ENCODE measurements at places on chromosomes 5 and 9.

DNA sequence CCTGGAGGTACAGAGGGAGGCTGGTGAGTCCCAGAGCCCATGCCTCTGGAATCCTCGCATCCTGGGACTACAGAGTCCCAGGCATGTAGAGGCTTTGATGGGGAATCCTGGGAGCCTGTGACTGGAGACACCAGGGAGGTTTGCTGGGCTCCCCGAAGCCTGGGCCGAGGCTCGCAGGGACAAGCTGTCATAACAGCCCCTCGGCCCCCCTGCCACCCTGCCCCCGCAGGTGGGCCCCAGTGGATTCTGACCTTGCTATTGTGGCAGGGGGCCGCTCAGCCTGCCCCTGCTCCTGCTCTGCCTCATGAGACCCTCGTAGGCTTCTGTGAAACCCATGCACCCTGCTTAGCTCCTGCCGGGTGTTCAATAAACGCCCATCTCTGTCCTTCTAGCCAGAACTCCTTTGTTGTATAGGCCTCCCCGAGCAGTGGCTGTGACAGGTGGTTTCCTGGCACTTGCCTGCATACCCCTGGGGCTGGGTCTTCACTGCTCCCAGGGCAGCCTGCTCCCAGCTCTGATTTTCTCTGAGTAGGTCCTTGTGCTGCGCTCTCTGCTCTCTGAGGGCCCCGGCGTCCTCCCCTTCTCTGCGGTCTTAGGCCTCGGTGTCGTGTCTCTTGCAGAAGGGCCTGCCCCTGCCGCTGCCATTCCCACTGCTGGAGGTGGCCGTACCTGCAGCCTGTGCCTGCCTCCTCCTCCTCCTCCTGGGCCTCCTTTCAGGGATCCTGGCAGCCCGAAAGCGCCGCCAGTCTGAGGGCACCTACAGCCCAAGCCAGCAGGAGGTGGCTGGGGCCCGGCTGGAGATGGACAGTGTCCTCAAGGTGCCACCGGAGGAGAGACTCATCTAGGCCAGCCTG lies 20.4 kb downstream of the CRB2 start:
- no peak for DNase-seq

DNA sequence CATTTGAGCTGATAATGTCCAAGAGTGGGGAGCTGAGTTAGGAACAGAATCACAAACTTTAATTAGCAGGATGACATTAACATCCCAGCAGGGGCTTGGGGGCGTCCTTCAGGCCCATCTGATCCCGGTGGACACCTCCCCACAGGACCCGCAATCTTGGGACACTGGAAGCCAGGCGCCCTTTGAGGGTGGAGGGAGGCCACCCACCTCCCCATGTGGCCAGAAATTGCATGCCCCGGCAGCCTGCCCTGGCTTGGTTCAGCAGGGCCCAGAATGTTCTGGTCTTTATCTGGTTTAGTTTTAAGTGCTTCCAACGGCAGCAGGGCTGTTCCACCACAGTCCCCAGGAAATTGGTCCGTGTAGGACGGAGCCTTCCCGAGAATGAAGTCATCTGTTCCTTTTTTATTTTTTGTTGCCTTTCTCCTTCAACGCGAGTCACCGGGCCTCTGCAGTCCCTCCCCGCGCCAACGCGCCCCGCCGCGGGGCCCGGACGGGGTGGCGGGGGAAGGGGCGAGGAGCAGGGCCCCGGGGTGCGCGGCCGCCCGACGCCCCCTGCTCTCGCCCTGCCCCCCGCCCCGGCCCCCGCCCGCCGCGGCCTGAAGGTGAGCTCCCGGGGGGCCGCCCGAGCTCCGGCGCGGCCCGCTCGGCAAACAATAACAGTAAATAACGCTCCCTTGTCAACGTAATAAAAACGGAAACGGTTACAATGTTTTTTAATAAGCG lies 207.9 kb downstream of the C9orf50 start:
- peak; percentile 62 for DNase-seq

- DNase-seq: no peak
Measured at GRCh38 chr9:133354766-133355165, 1.5 kb downstream of the SURF1 start.

GRCh38 chr5:171965745-171966144 lies 40.7 kb downstream of the FBXW11 start:
- no peak for DNase-seq

DNA sequence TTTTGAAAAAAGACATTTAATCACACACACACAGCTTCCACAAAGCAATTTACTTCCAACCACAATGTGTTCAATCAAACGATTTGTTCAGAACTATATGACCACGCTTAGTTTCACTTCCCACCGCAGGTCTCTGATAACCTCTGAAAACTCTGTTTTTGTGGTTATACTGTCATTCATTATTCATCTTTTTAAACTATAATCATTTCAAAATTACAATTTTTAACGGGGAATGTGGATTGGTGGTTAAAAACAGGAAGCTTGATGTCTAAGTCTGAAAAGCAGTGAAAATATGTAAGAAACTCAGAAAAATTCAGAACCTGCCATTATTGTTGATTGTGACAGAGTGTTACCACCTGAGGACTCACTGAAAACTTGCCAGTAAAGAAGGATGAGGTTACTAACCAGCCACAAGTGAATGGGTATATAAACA lies 12.7 kb upstream of the TMEM174 start:
- DNase-seq: peak; percentile 80

DNA sequence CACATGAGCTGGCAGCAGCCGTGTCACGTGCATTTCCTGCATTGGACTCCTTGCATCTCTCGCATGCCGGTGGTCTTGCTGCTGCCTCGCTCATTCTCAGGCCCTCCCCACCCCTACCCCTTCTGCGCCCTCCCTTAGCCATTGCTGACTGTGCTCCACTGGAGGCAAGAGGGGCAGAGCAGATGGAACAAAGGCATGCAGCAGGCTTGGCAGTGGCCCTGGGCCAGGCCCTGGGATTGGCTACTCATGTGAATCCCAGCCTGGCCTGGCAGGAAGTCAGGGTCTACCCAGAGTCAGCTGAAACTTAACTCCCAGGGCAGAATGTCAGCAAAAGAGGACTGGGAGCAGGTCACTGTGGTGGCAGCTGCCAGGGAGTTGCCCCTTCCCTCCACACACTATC lies 62.3 kb downstream of the TSTD2 start:
- no peak for DNase-seq

- DNase-seq: no peak
Measured at GRCh38 chr5:157867751-157868387, 8.9 kb upstream of the CLINT1 start.

GRCh38 chr9:76691517-76692313 lies 72.5 kb upstream of the PCA3 start:
- DNase-seq: no peak

DNA sequence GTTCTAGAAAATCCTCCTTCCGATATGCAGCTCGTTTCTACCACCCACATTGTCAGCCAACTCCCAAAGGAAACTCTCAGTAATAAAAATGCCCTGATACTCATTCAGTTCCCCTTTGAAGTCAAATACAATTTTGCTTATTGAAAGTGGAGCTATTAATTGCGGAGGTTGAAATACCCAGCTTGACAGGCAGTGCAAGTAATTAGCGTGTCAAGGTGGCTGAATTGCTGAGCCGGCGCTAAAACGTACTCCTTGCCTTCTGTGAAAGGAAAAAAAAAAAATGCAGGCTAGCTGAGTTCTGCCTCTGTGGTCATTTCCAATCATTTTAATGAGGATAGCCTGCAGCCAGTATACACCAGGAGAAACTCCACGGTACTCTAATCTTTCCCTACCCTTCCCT lies 165.5 kb downstream of the RORB start:
- DNase-seq: no peak

GRCh38 chr9:34546834-34547827 lies 24.3 kb upstream of the ENHO start:
- no peak for DNase-seq

DNA sequence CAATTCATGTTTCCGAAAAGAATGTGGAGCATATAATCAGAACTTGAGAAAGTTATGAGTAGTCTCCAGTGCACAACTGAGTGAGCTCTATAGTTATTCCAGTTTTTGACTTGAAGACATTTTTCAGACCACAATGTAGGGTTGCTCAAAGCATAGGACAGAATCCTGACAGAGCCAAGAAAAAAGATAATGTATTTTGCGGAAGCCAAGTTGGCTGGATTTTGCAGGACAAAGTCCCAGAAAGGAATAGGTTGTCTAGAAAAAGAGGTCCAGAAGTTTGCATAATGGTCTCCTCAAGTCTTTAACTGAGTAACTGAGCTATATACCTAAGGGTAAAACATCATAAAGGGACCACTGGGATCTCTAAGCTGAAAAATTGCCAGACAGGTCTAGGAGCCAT lies 1028.0 kb downstream of the TAF11L14 start:
- DNase-seq: no peak

GRCh38 chr5:89817841-89818240 lies 591.7 kb downstream of the CETN3 start:
- DNase-seq: no peak

DNA sequence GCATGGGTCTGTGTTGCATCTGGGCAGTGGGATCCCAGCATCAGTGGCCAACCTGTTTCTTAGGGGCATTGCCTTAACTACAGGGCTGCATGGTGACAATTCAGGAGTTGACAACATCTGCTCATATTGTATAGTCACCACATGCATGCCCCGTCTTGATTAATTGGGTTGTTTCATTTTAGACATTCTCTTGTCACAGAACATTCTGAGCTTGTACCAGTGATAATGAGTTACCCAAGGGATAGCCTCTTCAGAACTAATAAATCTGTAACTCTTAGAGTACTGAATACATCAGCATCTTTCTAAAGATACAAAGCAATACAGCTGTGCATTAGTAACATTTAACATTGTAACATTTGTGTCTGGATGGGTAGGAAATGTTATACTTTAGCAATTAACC lies 426.5 kb upstream of the CD180 start:
- no peak for DNase-seq

DNA sequence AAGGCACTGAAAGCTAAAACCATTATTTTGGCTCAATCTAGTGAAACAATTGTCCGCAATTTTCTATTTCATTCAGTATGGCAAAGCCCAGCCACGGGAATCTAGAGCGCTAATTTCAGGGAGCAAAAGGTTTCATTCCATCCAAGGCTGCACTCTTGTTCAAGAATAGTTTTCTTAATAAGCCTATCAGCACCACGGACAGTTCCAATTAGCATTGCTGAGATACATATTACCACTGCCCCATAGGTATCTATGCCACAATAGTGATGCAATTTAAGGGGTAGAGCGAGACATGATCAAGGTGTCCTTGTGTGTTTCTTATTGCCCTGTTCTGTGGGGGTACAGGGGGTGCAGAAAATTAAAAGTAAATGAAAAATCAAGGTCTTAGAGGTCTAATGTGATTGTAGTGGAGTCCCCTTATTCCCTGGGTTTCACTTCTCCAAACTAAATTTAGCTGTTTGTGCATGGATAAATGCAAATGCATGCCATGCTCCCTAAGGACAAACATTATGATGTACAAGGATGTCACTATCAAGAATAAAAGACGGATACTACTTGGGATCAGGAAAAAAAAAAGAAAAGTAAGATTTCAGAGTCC lies 45.5 kb downstream of the SPOCK1 start:
- no peak for DNase-seq

DNA sequence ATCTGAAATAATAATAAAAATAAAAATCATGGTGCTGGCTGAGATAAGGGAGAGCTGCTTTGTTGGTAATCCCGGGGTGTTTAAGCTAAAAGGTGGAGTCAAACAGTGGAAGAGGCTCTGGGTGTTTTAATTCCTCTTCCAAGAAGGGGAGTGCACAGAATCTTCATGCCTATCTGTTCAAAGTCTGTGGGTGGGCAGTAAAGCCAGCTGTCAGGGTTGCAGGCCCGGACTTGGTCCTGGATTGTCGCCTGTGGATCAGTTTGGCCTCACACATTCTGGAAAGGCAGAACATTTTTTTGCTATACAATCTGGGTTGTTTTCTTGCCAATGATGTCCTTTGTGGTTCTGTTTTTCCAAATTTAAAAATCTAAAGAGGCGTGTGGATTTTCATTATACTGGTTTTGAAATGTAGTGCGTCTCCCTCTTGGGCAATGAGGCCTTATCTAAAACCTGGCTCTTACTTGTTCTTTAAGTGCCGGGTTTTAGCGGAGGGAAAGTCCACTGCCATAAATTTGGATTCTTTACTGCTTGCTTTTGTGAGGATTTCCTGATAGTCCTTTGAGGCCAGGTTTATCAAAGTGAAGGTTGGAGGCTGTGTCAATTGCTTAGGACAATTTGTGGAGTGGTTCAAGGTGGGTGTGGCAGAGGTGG lies 5.8 kb downstream of the ANKDD1B start:
- DNase-seq: no peak

GRCh38 chr5:77994943-77995342 lies 218.8 kb upstream of the TBCA start:
- no peak for DNase-seq

DNA sequence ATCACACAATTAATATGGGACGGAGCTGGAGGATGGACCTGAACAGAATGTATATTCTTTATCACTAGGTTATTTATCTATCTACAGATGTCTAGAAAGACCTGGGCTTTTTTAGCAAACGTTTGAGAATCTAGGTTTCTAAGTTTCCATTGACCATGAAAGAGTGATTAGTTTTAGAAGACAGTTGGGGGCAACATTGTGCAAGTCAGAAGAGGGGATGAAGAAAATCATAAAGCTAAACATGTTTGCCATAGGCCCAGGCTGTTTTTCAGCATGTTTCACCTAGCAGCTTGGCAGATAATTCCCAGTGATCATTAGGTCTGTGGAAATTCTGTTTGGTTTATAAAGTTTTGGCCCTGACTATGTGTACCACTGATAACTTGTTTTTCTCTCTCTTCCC lies 44.1 kb upstream of the CDKN2B start:
- DNase-seq: no peak

All from CD8-positive, alpha-beta T cell (primary cell).